ENCODE measurements at places on chromosomes 1 and 21. TPM values are rescaled to one million over a fixed set of nuclear protein-coding genes. Genes with fewer than 3 reads are reported as not detected.

OR6N1 gene
- not detected for total RNA-seq

PFKL gene
- 303 TPM for total RNA-seq

ATP5PO gene
- 168 TPM for total RNA-seq

KRTAP11-1 gene
- not detected for total RNA-seq

FCRL6 gene
- total RNA-seq, result not detected

KRTAP7-1 gene
- not detected for total RNA-seq

LINGO4 gene
- under 0.01 TPM for total RNA-seq

USP21 gene
- total RNA-seq, result 11.2 TPM

CXADR gene
- 5.1 TPM for total RNA-seq

ZSCAN20 gene
- 14.2 TPM for total RNA-seq
